ENCODE measurements at places on chromosomes 11 and 22. TPM values are rescaled to one million over a fixed set of nuclear protein-coding genes. Genes with fewer than 3 reads are reported as not detected.

TRIM51 gene
- total RNA-seq, result not detected

- H3K27me3 ChIP-seq, result no peaks in the 10 kb centered on the region
- no peak overlapping the region for H3K4me3 ChIP-seq
- no peaks in the 10 kb centered on the region for H3K36me3 ChIP-seq
Observed at GRCh38 chr22:29393019-29393608, 4.7 kb upstream of the AP1B1 start.

MRGPRG gene
- not detected for total RNA-seq

GRCh38 chr11:74233683-74234082 lies 62.6 kb downstream of the PPME1 start:
- peaks cover 4% of the 10 kb centered on the region for H3K4me1 ChIP-seq
- no peak overlapping the region for H3K4me3 ChIP-seq
- peaks cover 16% of the 10 kb centered on the region for H3K36me3 ChIP-seq
- no peak for DNase-seq

- DNase-seq, result no peak
- no peak overlapping the region for H3K27ac ChIP-seq
- no peak overlapping the region for H3K4me3 ChIP-seq
- H3K27me3 ChIP-seq, result peaks cover 4% of the 10 kb centered on the region
- no peaks in the 10 kb centered on the region for H3K4me1 ChIP-seq
Observed at GRCh38 chr11:60168306-60168705, 14.6 kb downstream of the MS4A6A start.

GRCh38 chr11:102921587-102922220 lies 33.8 kb downstream of the MMP13 start:
- no peaks in the 10 kb centered on the region for H3K36me3 ChIP-seq
- peaks cover 14% of the 10 kb centered on the region for H3K4me1 ChIP-seq
- H3K27me3 ChIP-seq, result no peaks in the 10 kb centered on the region
- no peak for DNase-seq

GRCh38 chr11:61803889-61804647 lies 11.4 kb downstream of the FEN1 start:
- no peaks in the 10 kb centered on the region for H3K27me3 ChIP-seq
- H3K27ac ChIP-seq, result no peak overlapping the region
- peak; percentile 19 for DNase-seq
- peaks cover 25% of the 10 kb centered on the region for H3K36me3 ChIP-seq
- no peak overlapping the region for H3K4me3 ChIP-seq

- H3K36me3 ChIP-seq, result no peaks in the 10 kb centered on the region
- no peaks in the 10 kb centered on the region for H3K4me1 ChIP-seq
- H3K27ac ChIP-seq, result no peak overlapping the region
- H3K4me3 ChIP-seq, result no peak overlapping the region
- H3K27me3 ChIP-seq, result peaks cover 47% of the 10 kb centered on the region
Observed at GRCh38 chr22:36864454-36865215, 3.8 kb downstream of the NCF4 start.

GRCh38 chr22:47199979-47200272 lies 437.5 kb downstream of the TBC1D22A start:
- no peak overlapping the region for H3K4me3 ChIP-seq
- H3K27me3 ChIP-seq, result peaks cover 7% of the 10 kb centered on the region
- no peaks in the 10 kb centered on the region for H3K36me3 ChIP-seq
- H3K27ac ChIP-seq, result no peak overlapping the region
- H3K4me1 ChIP-seq, result no peaks in the 10 kb centered on the region
- DNase-seq, result no peak

DNA sequence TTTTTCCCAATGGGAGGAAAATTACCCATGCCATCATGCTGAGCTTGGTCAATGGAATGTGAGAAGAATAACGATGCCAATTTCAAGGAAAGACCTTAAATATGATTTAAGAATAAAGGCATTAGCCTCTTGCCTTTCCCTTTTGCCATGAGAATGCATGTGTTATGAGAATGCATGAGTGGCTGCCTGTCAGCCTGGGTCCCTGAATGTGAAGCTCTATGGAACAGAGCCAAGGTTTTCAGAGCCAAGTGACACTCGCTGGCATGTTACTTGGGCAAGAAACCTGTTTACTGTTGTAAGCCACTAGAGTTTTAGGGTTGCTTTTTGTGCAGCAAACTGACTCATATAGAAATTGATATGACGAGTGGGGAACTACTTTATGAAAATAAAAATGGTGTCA lies 75.7 kb downstream of the JRKL start:
- H3K27ac ChIP-seq, result no peak overlapping the region
- peaks cover 10% of the 10 kb centered on the region for H3K4me1 ChIP-seq
- DNase-seq, result no peak
- H3K36me3 ChIP-seq, result no peaks in the 10 kb centered on the region
- H3K4me3 ChIP-seq, result no peak overlapping the region

DNA sequence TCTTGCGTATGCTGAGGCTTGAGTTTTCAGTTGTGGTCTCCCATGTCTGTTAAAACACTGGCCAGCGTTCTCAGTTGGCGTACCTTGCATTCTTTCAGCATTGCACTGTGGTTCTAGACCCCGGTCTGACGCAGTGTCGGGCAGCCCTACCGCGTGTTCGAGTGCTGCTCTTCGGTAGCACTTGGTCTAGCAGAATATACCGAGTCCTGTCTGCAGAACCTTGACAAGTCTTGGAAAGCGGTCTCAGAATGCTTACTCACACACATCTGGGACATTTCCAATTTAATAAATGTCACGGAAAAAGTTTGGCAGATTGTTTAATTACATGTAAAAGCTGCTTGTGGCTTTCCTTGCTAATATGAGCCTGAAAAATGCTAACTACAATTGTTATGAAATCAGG lies 32.6 kb downstream of the PPFIA1 start:
- H3K27me3 ChIP-seq, result no peaks in the 10 kb centered on the region
- peaks cover 4% of the 10 kb centered on the region for H3K36me3 ChIP-seq
- H3K4me1 ChIP-seq, result peaks cover 71% of the 10 kb centered on the region
- no peak for DNase-seq

DNA sequence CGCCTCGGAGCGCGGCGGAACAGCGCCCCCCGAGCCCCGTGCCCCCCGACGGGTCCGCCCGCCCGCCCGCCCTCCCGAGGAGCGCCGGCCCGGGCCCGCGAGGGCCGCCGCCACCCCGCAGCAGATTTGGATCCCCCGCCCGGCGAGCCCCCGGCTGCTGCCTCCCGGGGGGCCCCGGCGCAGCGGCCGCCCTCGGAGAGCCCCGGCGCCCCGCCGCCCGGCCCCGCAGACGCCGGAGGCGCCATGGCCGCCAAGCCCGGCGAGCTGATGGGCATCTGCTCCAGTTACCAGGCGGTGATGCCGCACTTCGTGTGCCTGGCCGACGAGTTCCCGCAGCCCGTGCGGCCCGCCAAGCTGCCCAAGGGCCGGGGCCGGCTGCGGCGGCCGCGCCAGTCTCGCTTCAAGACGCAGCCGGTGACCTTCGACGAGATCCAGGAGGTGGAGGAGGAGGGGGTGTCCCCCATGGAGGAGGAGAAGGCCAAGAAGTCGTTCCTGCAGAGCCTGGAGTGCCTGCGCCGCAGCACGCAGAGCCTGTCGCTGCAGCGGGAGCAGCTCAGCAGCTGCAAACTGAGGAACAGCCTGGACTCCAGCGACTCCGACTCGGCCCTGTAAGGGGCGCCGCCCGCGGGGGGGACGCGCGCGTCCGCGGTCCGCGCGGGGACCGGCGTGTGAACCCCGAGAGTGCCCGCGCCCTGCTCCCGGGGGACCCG lies 380 bp downstream of the C11orf96 start:
- peak overlapping the region; percentile 79 for H3K4me3 ChIP-seq
- H3K27me3 ChIP-seq, result peaks cover 28% of the 10 kb centered on the region
- H3K4me1 ChIP-seq, result peaks cover 26% of the 10 kb centered on the region
- no peak overlapping the region for H3K27ac ChIP-seq
- H3K36me3 ChIP-seq, result no peaks in the 10 kb centered on the region
- DNase-seq, result no peak

- H3K4me3 ChIP-seq, result no peak overlapping the region
- no peaks in the 10 kb centered on the region for H3K27me3 ChIP-seq
- DNase-seq, result no peak
- H3K4me1 ChIP-seq, result peaks cover 30% of the 10 kb centered on the region
Observed at GRCh38 chr11:125369808-125370207, 126.3 kb downstream of the FEZ1 start.

GAB4 gene
- not detected for total RNA-seq

- no peak for DNase-seq
- H3K36me3 ChIP-seq, result peaks cover 9% of the 10 kb centered on the region
- peaks cover 16% of the 10 kb centered on the region for H3K4me1 ChIP-seq
- H3K4me3 ChIP-seq, result no peak overlapping the region
- H3K27ac ChIP-seq, result no peak overlapping the region
Observed at GRCh38 chr11:76193219-76193618, 13.1 kb downstream of the WNT11 start.

- no peak overlapping the region for H3K4me3 ChIP-seq
- no peaks in the 10 kb centered on the region for H3K27me3 ChIP-seq
- no peak for DNase-seq
- no peak overlapping the region for H3K27ac ChIP-seq
- H3K4me1 ChIP-seq, result peaks cover 34% of the 10 kb centered on the region
Observed at GRCh38 chr11:72754149-72754543, 1.9 kb upstream of the ARAP1 start.

GRCh38 chr11:11038352-11038751 lies 180.5 kb upstream of the ZBED5 start:
- no peaks in the 10 kb centered on the region for H3K36me3 ChIP-seq
- no peaks in the 10 kb centered on the region for H3K27me3 ChIP-seq
- H3K27ac ChIP-seq, result no peak overlapping the region
- no peak overlapping the region for H3K4me3 ChIP-seq
- H3K4me1 ChIP-seq, result peaks cover 30% of the 10 kb centered on the region
- no peak for DNase-seq

DNA sequence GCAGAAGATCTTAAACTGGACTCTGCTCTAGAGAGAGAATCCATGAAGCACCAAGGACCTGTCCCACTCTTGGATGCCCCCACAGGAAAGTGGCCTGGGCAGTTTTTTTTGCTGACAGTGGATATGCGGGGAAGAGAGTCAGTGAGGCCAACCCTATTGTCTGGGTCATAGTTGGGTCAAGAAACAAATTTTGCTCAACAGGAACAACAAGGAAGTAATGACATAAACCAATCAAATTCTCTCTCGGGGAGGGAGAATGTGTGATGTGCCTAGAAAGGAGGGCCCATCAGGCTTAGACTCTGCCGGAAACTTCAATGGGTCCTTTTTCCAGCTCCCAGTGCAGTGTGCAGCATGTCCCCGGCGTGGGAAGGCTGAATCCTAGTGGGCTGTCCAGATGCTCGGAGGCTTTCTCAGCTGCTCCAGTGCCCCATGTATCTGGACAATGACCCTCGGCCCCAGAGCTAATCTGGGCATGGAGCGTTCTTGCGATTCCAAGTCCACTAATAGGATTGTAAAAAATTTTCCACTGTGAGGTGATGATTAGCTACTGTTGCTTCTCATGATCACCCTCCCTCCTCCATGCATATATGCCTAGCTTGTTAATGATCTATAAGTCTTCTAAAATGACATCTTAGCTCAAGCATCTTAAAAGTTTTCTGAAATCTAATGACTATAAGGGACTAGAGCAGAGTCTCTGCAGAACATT lies 101.0 kb downstream of the SNX19 start:
- peaks cover 8% of the 10 kb centered on the region for H3K4me1 ChIP-seq
- H3K36me3 ChIP-seq, result no peaks in the 10 kb centered on the region
- no peak overlapping the region for H3K4me3 ChIP-seq
- DNase-seq, result no peak

DNA sequence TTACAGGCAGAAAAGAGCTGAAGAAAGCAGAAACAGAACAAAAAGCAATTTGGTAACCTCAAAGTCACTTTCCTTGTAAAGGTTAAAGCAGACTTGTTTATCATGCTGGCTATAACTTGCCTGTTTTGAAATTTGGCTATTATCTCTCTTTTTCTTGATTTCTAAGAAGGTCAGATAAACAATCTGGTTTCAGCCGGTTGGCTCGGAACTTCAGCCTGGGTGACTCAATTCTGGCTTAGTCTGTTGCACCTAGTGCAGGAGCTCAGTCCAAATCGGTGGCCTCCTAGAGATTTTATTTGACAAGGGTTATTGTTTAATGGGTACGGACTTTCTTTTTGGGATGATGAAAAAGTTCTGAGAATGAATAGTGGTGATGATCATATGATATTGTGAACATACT lies 367.1 kb upstream of the B3GAT1 start:
- H3K27me3 ChIP-seq, result no peaks in the 10 kb centered on the region
- DNase-seq, result no peak
- no peak overlapping the region for H3K4me3 ChIP-seq
- H3K27ac ChIP-seq, result no peak overlapping the region
- H3K4me1 ChIP-seq, result peaks cover 49% of the 10 kb centered on the region

- no peaks in the 10 kb centered on the region for H3K27me3 ChIP-seq
- H3K4me3 ChIP-seq, result no peak overlapping the region
- H3K4me1 ChIP-seq, result peaks cover 38% of the 10 kb centered on the region
- no peak overlapping the region for H3K27ac ChIP-seq
- no peak for DNase-seq
- H3K36me3 ChIP-seq, result no peaks in the 10 kb centered on the region
Observed at GRCh38 chr11:2926611-2927051, 2.6 kb downstream of the PHLDA2 start.

MYOD1 gene
- total RNA-seq, result not detected

DNA sequence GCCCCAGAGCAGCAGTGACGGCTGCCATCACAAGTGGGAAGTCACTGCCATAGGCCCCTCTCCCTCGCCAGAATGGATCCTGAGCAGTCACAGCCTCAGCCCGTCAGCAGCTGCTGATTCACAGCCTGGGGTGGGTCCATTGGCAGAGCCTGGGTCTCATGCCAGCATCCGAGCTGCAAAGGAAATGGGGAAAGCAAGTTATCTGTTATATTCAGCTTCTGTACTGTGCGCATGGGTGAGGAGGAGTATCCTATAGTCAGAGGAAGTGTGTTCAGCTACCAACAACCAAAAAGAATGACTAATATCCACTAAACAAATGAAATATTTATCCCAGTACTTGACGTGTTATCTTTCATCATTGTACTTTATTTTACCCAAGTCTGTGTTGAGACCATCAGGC lies 119.7 kb downstream of the RCN1 start:
- H3K27ac ChIP-seq, result no peak overlapping the region
- DNase-seq, result no peak

- H3K36me3 ChIP-seq, result peaks cover 12% of the 10 kb centered on the region
- H3K4me3 ChIP-seq, result no peak overlapping the region
- peaks cover 15% of the 10 kb centered on the region for H3K4me1 ChIP-seq
- DNase-seq, result no peak
- H3K27me3 ChIP-seq, result no peaks in the 10 kb centered on the region
Observed at GRCh38 chr22:46984751-46985506, 222.5 kb downstream of the TBC1D22A start.

NCAM1 gene
- total RNA-seq, result 6.0 TPM

DNA sequence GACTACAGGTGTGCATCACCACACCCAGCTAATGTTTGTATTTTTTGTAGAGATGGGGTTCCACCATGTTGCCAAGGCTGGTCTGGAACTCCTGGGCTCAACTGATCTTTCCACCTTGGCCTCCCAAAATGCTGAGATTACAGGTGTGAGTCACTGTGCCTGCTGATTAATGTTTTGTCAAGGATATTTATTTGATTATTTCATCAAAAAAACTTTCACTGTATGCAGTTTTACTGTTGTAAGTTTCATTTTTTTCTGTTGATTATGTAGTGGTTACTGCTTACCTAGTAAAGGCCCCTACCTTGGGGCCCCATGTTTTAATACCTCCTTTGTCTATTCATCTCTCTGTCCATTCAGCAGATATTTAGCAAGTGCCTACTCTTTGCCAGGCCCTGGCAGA lies 16.7 kb upstream of the FAM168A start:
- H3K36me3 ChIP-seq, result no peaks in the 10 kb centered on the region
- H3K4me3 ChIP-seq, result no peak overlapping the region
- no peaks in the 10 kb centered on the region for H3K27me3 ChIP-seq
- H3K4me1 ChIP-seq, result no peaks in the 10 kb centered on the region

Data from chondrocyte (in vitro differentiated cells).